Lung (tissue), 17 donors: ENCODE measurements at places on chromosomes 13 and 19.

DNA sequence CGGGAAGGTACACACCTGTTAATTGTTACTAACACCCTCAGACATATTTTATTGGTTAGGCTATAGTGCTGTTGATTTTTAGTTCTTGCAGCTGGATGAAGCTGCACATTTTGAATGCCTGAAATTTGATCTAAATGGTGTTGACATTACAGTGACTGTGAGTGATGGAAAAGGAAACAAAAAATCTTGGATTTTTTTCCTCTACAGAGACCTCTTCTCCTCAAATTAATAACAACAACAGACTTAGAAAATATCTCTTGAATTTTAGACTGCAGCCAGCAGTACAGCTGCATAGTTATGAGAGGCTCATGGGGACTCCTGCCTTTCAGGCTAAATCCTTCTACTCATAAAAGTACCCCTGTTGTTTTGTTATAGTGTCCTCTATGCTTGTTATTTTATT, 500.5 kb upstream of the SPRY2 start:
- no peak for DNase-seq

GRCh38 chr19:37933937-37934358, 26.9 kb downstream of the SIPA1L3 start:
- DNase-seq, result no peak

DNA sequence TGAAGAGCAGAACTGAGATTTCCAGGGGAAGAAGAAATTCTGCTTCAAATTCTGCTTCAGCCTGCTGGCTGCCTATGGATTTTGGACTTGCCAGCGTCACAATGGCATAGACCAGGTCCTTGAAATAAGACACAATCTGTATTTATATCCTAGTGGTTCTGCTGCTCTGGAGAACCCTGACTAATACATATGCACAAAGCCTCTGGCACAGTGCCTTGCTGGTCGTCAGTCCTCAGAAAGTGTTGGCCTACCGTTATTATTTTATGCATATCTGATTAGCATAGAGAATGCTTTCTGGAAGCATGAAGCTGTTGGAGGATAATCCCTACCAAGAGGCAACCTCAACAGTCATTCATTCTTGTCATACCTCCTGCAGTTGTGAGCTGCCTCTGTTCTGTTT, 213.7 kb downstream of the B3GLCT start:
- no peak for DNase-seq

GRCh38 chr19:57708641-57709361, at the start of gene ZNF154:
TSS of gene ZNF154 (minus strand) at chr19:57709204. CDS start at chr19:57708971, 233 bp downstream.
- DNase-seq, result peak; percentile 89

DNA sequence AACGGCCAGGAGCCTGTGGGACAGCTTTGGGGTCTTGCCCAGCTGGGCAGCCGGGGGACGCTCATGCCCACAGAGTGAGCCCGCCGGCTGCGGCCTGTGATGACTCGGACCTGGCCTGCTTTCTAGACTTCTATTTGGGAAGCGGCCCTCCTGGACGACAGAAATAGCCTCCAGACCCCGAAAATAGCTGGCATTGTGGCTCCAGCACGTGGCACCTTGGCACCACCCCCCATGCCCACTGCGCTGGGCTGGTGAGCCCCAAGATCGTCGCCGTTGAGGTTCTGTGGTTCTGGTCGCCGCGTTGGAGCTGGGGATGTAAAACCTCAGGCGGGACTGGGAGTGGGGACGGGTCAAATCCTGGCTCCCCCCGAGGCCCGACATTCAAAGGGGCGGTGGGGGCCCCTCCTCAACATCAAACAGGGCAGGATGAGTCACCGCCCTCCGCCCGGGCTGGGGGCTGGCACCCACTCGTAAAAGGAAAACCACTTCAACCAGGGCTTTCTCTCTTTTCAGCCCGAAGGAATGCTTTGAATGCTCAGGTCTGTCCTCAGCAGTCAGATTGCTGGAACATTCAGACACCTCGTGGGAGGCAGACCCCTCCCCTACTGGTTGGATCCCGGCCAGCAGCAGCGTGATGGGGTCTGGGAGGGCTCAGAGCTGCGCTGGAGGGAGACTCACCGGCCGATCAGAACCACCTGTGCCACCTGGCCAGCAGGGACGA, 42.1 kb downstream of the GADD45B start:
- peak; percentile 63 for DNase-seq

DNA sequence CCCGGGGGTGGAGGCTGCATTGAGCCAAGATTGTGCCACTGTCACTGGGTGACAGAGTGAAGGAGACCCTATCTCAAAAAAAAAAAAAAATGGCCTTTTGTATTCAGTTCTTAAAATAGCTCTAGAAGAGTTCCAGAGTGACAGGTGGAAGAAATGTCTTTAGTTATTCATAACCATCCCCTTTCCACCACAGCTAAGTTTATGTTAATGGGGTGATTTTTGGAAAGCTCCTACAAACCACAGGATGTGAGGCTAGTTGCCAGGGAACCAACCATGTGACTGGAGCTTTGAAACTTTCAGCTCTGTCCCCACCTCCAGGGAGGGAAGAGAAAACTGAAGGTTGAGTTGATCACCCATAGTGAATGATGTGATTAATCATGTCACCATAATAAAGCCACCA, 6.9 kb downstream of the ZNF490 start:
- peak; percentile 53 for DNase-seq

DNA sequence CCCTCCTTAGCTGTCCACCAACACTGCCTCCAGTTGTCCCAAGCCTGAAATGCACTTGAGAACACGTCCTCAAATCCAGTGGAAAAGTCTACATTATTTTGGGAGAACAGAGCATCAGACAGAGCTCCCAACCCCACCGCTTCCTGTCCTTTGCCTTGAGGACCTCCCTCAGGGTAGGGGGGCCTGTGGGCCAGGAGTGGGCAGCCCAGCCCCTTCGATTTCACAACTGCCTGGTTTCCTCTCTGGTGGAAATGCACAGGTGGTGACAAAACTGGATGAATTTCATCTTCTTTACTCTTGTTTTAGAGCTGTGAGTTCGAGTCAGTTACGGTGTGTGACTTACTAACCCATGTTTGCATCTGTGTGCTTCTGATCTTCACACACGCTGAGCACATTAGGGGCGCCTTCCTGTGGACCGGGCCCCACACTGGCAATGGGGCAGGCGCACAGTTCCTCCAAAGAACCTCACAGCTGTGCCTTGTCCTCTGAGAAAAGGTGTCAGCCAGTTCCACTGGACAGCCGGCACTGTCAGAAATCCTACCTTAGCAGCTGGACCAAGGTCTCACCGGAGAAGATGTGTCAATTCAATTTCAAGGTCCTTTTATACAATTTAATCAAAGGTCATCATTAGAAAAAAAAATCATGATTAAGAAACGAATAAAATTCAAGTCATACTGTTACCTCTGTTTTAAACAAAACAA, 80.2 kb downstream of the IRS2 start:
- no peak for DNase-seq

DNA sequence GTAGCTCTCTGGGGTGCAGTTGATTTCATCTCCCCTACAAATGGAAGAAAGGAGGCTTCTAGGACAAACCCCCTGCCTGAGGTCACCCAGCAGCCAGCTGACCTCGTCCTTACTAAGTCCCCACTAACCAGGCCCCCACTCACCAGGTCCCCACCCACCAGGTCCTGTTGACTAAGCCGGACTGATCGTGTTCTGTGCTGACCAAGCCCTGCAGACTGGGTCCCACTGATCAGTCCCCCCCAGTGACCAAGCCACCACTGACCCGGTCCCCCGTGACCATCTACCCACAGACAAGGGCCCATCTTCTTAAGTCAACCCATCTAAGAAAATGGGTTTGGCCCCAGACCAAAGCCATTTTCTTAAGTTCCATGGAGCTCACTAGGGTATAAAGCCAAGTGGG, 36.8 kb upstream of the TPM4 start:
- DNase-seq, result no peak

DNA sequence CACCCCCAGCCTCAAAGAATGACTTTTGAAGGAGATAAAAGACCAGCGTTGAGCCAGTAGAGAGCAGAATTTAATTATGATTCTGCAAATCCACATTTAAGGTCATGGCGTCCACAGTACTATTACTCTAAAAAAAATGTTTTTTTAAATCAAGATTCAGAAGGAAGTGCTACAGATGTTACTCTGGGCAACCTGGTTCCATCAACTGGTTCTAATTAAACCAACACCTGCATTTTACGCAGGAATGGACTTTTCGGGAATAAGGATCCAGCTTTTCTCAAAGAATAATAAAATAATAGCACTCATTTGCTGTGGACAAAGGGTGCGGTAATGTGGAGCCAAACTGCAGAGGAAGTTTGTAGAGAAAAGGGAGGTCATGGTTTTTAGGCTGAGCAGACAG, 62.9 kb upstream of the IPO5 start:
- no peak for DNase-seq
